Kidney tubule cell (primary cell): ENCODE measurements at places on chromosomes 2 and 18.
A peak's percentile ranks its signal among the peaks of the same experiment; 100 is the strongest.

DNA sequence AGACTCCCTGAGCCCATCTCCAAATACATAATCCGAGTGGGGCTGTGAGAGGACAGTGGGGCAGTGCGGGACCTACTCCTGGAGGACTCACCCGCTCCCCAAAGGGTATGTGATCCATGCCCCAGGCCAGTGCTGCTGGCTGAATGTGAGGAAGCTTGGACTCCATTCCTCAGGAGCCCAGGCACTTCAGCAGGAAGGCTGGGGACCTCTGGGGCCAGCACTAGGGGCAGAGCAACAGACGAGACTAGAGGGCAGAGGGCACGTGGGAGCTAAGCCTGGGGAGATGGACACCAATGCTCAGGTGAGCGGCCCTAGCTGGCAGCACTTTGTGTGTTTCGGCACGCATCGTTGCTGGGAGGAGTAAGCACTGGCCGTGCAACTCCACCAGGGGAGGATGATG lies 84.9 kb downstream of the MALT1 start:
- peak; percentile 26 for DNase-seq

DNA sequence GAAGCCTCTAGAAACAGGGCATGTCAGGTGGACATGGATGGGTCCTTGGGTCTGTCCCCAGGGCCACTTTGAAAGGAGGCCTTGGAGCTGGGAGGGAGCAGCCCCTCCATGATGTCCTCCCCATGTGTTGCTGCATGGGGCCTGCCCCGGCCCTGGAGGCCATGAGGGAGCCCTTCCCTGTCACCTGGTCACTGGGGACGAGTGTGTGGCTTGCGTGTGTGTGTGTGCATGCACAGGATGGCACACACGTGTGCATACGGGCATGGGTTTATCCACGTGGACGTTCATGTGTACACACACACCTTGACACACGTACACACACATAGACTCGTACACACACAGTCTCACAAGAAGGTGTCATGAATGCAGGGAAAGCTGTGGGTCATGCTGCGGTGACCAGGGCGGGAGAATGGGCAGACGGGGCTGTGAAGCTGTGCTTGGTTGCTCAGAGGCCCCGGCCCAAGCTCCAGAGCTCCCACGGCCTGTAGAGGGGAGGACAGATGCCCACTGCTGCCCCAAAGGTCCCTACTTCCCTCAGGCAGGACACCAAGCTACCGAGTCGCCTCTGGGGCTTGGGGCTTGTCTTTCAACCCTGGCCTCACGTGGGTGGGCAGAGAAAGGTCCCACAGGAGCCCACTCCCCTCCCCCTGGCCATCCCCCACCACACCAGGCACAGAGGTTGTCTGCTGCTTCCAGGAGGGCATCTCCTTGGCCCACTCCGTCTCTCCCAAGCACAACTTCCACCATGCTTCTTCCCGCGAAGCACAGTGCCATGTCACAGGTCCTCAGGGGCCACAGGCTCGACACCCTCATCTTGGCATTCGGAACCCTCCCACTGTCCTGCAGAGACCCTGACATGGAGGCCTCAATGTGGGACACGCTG lies 42.3 kb upstream of the GPC1 start:
- DNase-seq = no peak

DNA sequence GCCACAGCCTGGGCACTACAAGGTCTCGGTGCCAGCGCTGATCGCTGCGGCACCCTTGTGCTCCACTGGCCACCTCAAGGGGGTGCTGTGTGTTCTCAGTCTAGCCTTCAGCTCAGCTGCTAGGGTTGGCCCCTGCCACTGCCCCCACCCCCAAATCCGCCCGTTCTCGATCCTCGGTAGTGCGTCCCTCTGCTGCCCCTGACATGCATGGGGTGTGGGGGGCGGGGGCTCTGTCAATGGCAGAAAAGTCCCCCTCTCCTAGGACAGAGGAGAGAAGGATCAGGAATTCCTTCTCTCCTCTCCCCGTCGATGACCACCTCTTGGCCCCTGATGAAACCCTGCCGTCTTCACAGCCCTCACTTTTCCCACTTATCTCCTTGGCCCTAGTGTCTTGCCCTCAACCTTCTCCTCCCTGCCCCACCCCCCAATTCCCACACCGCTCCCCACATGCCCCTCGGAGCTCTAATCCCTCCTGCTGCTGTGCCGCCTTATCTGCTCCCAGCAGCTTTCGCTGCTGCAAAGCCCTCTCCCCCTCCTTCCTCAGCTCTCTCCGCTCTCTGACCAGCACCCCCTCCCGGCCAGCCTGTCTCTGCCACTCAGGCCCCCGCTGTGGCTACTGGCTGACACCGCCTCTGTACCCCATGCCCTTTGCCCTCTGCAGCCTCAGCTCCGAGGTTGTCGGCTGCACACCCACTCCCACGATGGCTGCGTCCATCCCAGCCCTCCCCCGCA lies 4.3 kb upstream of the ASIC4 start:
- peak; percentile 45 for DNase-seq

- no peak for DNase-seq
Observed at GRCh38 chr2:223589901-223590300, 12.3 kb downstream of the SCG2 start.

DNA sequence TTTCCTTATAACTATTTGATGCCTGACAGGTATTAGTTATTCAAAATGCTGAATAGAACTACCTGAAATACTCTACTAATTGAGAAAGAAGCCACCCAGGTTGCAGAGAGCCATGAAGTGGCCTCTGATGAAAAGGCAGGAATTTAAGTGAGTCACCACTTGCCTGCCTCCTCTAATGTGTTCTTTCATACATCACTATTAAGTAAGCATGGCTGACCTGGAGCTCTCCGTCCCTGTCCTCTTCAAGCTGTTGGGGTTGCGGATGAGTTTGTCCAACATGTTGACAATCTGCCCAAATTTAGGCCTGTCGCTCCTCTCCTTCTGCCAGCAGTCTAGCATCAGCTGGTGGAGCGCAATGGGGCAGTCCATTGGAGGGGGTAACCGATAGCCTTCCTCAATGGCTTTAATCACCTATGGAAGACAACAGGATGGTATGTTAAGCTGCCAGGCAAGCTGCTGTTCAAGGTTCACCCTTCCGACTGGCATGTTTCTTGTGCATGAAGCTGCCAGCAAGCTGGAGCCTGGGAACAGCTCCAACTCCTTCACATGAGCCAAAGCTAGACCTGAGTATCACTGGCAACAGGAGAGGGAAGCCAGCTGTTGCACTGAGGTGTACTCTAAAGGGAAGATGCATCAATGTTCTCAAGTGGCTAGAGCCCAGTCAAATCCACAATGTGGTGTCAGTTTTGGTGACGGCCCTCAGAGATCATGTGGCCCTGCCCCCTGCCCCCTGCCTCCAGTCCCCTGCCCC lies 142.2 kb downstream of the EPHA4 start:
- DNase-seq = peak; percentile 56

- DNase-seq = no peak
Observed at GRCh38 chr2:116580209-116580608, 1234.3 kb upstream of the DDX18 start.
